ENCODE measurements at places on chromosomes 2 and 18.

DNA sequence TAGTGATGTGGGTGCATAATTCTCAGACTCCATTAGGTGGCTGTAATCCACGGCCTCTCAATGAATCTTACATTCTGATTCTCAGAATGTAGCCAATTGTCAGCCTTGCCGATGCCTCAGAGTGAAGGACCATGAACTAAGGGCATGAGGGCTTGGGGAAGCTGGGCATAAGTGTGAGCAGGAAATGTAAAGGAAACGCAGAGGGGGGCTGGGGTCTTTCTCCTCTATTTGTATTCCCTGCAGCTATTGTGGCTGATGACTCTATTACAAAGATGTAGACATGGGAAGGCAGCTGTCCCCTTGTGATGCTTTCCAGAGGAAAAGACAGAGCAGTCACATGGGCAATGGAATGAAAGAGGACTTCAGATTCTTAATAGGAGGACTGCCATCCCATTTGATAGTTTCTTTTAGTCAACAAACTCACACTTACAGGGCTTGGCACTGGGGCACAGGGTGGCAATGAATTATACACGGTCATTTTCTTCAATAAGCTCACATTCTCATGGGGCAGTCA lies 353.2 kb upstream of the PKDCC start:
- DNase-seq = no peak

DNA sequence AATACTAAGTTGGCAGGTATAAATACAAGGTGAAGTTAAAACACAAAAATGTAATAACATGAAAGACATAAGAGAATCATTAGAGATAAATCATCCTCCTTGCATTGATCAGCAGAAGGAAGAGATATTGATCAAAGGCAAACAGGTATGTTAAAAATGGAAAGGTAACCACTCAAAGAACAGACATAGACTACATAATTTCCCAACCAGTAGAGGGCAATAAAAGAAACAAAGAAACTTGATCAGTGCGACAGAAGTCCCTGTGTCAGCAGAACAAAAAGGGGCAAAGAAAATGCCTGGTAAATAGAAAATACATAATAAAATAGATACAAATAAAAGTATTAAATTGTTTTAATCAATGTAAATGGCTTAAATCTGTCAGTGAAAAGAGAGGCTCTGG lies 53.6 kb downstream of the FAM228A start:
- DNase-seq = no peak

DNA sequence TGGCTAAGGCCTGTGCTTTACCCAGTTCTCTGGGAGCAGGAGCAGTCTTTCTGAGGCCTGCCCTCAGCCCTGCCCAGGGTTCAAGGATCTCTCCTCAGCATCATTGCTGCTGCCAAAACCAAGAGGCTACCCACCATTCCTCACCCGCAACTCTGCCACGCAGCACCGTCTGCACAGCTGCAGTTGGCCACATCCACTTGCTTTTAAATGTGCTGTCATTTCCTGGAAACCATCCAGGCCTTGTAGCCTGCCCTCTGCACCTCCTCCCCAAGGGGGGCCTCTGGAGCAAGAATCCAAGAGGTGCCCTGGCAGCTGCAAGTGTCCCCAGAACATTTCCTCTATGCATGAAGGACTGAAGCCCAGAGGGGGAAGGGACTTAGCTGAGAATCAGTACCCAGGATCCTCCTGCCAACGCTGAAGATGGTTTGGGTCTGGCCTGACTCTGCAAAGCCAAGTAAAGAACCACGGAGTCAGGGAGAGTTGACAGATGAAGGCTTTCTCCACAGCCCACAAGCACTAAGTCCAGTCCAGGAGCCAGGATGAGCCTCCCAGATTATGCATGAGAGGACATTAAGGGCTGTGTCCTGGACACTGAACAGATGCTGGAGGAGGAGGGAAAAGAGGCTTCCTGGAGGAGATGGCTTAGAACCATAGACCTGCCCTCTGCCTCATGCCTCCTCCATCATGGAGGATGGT lies 14.9 kb downstream of the EMX1 start:
- no peak for DNase-seq

- DNase-seq = no peak
These were observed 65.6 kb upstream of the COPS8 start for GRCh38 chr2:237020090-237020489.
